ENCODE measurements at places on chromosomes 4 and X.

- DNase-seq: no peak
These were observed 117.0 kb downstream of the DHRSX start for GRCh38 chrX:2383735-2384134.

- no peak for DNase-seq
These were observed 404.1 kb downstream of the GPM6A start for GRCh38 chr4:175407926-175408325.

GRCh38 chrX:67604979-67605703, 61.3 kb downstream of the AR start:
- peak; percentile 39 for DNase-seq

GRCh38 chrX:139086246-139086645, 374.7 kb upstream of the FGF13 start:
- no peak for DNase-seq

DNA sequence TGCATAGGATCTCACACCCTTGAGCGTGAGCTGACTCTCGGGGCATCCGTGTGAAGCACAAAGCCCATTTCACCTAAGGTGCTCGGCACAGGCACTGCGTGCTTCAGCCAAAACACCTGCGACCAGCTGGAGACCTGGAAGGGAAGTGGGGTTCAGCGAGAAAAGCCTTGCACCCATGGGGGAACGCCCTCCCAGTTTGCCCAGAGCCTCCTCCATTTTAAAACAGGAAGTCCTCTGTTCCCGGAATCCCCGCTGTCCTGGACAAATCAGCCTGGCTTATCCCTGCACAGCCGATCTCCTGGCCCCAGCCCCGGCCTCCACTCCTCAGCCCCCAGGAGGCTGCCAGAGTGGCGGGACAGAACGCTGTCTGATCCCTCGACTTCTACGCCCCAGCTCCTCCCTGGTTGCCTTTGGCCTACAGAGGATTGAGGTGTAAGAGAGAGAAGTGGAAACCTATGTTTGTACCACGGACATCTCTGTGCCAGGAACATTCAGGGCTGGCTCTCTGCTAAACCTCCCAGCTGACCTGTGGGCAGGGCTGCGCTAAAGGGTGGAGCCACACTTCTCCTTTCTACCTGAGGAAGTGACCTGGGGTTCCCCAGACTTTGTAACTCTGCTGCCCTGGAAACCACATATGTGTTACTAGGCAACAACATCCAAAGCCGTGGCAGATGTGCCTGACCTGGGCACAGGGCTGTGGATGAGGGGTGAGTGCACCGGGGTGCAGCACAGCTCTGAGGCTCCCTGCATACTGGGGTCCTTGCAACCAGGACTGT, 3.8 kb upstream of the C4orf50 start:
- no peak for DNase-seq
